ENCODE measurements at places on chromosomes 3 and 15.

DNA sequence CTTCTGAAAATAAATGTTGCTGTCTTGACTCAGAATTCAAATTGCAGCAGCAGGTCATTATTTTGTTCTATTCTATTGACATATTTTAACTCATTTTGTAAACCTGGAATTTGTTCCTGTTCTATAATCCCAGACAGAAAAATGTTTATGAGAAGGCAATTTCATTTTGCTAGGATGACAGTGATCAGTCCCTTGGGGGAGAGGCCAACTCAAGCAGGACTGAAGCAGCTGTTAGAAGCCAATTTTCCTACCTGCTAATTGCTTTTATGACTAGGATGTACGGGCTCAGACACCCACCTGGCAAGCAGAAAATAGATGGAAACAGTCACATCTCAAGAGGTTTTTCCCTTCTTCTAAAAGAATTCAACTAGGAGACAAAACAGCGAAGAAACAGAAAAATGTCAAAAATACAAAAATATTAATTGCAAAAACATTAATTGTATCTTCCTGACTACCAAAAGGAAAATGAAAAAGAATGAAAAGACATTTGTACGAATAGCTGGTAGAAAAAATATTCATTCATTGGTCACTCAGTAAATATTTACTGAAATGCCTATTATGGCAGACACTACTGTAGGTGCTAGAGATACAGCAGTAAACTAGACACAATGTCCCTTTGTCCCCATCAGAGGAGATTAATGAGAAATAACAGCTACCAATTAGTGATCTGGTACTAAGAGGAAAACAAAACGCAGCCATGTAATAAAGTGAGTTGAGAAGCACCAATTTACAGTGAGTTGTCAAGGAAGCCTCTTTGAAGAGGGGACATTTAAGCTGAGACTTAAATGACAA, 73.5 kb downstream of the PEAK1 start:
- no peak for DNase-seq

- no peak for DNase-seq
These were observed 32.7 kb downstream of the SMAD3 start for GRCh38 chr15:67097930-67098740.

DNA sequence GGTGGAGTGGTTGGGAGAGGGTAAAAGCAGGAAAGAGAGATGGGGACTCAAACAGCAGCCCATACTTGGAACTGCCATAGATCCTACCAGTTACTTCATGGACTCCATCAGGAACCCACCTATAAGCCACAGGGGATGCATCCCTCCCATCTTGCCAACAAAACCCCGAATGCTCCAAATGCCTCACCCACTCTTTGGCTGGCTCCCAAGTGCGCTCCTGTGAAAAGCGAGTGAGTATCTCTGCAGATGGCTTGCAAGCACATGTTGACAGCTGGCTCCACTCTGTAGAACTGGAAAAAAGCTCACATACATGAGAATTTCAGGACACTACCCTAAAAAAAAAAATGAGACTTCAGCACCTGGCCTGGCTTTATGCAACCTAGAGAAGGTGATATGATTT, 151.0 kb downstream of the UBE3A start:
- DNase-seq = no peak

DNA sequence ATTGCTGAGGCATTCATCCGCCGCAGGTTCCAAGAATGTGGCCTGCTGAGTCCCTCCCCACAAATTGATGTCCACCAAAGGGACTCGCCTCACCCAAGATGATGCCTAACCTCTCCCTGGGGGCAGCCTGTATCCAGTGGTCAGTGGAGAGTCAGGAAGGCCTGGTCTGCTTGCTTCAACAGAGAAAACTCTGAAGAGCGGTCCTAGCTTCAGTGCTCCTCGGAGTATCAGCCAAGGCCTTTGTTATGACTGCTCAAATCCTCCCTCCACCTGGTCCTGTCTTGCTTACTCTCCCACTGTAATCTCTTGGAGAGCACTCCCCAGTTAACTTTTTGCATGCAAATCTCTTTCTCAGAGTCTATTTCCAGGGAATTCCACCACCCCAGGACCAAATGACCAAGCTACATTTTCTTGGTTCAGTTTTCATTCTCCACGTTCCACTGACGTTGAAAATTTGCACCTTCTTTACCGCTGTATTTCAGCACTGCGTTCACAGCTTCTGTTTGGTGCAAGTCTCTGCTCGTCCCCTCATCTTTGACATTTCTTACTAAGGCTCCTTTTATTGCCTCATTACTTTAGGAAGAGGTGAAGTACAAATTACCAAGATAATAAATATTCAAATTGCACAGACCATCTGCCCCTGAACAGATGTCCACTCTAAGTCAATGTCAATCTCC, 22.3 kb downstream of the CMTM7 start:
- DNase-seq = no peak

DNA sequence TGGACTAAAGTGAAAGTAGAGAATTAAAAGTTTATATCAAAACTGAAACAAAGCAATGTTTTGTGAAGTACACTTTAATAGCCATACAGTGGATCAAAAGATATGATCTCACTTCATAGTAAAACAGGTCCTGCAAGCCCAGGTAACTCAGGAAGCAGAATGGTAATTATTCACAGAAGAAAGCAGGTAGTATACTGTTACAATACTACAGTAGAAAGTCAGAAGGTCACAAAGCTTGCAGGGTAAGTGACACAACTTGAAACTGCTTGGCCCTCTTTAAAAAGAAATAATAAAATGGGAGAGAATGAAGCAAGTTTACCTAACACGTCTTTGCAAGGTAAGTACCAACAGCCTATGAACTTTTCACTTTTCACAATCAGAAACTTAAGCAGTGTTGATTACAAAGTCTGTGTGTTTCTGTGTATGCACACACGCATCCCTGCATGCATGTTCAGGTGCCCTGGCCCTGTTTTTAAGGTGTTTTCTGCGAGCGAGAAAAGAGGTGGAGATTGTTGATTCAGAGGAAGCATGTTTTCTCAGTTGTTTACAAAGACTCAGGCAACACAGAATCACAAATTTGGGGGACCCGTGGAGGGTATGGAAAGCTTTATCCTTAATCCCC, at the start of gene NAALADL2:
Gene NAALADL2 (plus strand): TSS at position 221 of the 622 bp plus-strand sequence.
- no peak for DNase-seq

DNA sequence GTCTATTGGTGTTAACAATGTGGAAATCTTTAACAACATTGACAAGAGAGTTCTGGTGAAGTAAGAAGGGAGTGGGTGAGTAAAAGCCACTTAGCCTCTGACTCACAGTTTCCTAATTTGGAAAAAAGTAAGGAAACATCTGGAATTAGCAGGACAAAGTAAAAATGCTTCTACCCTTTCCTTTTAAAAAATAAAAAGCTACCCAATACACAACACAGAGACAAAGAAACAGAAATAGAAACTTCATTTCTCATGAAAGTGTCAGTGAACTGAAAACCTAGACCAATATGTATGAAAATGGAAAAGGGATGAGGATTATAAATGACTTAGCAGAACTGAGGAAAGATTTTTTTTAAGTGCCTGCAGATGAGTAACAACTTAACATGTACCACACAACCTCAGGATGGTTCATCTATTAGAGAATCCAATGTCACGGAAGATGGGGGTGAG, 65.4 kb downstream of the SSR3 start:
- no peak for DNase-seq

DNA sequence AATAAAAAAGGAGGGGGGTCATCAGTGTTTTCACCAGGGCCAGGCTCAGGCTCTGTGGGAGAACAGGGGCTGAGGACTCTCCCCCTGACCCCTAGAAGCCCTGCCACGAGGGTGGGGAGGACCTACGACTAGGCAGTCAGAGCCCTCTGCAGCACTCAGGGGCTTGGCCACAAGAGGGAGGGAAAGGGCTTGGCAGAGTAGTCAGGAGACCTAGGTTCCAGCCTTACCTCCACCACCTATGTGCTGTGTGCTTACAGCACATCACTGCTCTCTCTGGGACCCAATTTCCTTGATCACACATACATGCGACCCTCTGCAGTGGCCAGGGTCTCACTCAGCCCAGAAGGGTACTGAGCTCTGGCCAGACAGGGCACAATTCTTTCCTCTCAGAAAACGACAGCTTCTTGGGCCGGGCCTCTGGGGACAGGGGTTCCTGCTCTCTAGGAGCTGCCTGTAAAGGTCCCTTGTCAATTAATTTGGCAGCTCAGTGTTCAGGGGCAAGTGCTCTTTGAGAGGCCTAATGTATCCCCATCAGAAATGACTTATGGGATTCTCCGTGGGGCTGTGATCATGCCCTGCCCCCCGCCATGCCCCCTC, 16.4 kb upstream of the SKIC8 start:
- DNase-seq = no peak

DNA sequence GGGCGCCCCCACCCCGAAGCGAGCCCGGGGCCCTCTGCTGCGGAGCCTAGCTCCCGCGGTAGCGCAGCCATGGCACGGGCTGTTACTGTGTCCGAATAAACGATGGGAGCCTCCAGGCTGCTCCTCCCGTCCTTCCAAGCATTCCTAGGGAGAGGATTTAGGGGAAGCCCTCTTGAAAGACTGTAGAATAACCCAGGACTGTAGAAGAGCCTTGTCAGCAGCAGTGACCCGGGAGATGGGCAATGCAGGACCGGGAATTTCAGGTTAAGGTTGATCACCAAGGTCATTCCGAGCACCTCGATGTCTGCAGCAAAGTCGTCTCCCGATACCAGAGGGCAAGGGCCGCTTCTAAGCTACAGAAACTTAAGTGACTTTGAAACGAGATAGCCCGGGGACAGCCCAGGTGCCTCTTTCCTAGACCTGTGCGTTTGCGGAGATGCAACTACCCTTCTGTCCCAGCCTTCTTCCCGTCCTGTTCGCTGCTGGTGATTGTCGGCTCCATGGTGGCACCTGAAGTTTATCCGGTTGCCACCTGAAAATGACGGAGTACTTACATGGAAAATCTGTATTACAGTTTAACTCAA, 753 bp upstream of the MYO5A start:
- no peak for DNase-seq

DNA sequence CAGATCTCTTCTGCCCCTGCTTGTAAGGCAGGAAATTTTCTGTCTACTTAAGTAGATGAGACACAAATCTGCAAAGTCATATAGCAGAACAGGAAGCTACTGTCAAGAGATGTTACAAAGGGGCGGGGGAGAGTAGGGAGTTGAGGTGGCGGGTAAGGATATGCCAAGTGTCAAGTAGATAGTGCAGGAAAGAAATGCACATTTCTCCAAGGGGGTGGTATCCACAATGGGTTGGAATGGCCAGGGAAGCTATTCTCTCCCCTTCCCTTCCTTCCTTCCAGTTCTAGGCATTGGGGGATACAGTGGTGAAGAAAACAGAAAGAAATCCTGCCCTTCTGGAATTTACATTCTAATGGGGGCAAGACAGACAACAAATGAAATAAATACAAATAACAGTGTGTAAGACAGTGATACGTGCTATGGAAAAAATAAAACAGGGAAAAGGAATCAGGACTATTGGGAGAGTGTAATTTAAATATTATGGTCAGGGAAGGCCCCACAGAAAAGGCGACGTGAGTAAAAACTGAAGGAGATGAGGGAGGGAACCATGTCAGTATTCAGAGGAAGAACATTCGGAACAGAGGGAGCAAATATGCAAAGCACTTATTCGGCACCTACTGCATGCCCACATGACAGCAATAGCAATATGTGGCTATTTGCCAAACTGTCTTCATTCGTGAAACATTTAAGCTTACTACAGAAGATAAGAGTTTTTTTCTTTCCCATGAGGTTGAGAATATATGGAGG, 42.8 kb upstream of the RNU6-1 start:
- no peak for DNase-seq

- DNase-seq = no peak
These were observed 1074.8 kb upstream of the ALCAM start for GRCh38 chr3:104291878-104292277.

DNA sequence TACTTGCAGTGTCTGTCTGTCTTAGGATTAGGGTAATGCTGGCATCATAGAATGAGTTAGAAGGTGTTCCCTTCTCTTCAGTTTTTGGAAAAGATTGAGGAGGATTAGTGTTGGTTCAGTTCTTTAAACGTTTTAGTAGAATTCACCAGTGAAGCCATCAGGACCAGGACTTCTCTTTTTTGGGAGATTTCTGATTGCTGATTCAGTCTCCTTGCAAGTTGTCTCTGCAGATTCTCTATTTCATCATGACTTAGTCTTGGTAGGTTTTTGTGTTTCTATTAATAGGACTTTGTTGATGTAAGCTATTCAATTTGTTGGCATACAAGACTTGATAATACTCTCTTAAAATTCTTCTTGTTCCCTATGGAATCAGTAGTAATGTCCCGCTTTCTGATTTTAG, 48.9 kb downstream of the STT3B start:
- DNase-seq = no peak

- no peak for DNase-seq
These were observed 8.0 kb downstream of the ZBTB20 start for GRCh38 chr3:115139072-115139471.

- no peak for DNase-seq
These were observed 214.4 kb downstream of the ABHD5 start for GRCh38 chr3:43905157-43905556.

- DNase-seq = no peak
These were observed 112.6 kb downstream of the SQOR start for GRCh38 chr15:45747426-45747825.

GRCh38 chr3:169494982-169495381, 168.5 kb downstream of the MECOM start:
- no peak for DNase-seq

DNA sequence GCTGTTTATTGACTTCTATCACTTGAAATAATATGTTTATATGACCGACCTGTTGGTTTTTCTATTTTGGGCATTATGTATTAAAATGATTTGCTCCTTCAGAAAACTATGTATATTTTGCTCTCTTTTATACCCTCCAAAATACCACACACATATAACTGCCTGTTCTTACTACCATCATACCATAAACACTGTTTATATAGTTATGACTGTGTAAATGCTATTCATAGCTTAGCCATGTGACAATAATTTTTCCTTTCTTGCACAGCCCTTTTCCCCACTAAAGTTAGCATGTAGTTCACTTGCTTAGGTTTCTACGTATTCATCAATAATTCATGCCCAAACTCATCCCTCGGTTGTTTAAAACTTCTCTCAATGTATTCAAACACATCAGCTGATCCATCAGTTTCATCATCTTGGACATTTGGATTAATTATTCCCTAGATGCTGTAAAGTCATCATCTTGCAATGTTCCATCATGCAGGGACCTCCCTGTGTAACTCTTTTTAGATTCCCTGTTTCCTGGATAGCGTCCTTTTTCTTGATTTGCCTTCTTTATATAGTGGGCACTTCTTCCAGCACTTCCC, 8.2 kb upstream of the RYK start:
- DNase-seq = no peak

DNA sequence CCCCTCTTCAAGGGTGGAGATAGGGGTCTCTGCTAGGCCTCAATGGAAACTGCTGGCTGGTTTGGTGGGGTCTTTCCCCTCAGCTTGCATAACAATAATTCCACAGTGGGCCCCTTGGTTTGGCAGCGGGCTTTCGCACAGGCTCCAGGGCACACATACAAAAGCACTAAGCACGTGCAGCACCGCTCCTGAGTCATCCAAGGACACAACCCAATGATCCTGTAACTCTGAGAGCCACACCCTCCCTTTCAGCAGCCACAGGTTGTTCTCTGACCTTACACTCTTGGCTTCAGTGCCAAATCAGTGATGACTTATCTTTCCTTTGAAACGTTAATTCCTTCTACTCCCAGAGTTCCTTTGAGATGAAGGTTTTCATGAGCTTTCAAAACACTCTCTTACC, 41.7 kb downstream of the DAPK2 start:
- DNase-seq = no peak

All from stimulated activated CD8-positive, alpha-beta memory T cell treated with anti-CD3 and anti-CD28 coated beads, Interleukin-7, amount 100 ng/mL, for 4 hours (primary cell).